Activated CD4-positive, alpha-beta T cell treated with anti-CD3 and anti-CD28 coated beads for 36 hours (primary cell): ENCODE measurements at places on chromosomes 1 and 21. TPM values are rescaled to one million over a fixed set of nuclear protein-coding genes. Genes with fewer than 3 reads are reported as not detected.

- no peak for DNase-seq
Measured at GRCh38 chr1:186518822-186519381, 58.0 kb upstream of the PDC start.

The NBPF6 gene
- not detected for total RNA-seq

- DNase-seq = no peak
Measured at GRCh38 chr21:45827881-45828579, 153.5 kb upstream of the COL6A1 start.

The INKA2 gene
- 0.25 TPM for total RNA-seq

GRCh38 chr1:218284377-218284916 is 646 bp upstream of the RRP15 start:
- DNase-seq = no peak

The OLIG2 gene
- total RNA-seq = not detected

DNA sequence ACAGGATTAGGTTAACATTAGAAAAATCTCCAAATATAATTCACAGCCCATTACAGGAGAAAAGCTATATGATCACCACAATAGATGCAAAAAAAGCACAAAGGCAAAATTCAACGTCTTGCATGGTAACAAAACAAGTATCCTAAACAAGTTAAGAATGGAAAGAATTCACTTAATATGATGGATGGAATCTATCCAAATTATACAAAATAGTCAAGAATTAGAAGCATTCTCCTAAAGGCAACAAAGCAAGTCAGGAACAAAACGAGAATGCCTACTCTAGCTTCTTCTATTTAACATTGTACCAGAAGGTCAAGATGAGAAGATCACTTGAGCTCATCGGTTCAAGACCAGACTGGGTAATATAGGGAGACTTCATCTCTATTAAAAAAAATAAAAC is 442.8 kb downstream of the SETD4 start:
- DNase-seq = no peak

DNA sequence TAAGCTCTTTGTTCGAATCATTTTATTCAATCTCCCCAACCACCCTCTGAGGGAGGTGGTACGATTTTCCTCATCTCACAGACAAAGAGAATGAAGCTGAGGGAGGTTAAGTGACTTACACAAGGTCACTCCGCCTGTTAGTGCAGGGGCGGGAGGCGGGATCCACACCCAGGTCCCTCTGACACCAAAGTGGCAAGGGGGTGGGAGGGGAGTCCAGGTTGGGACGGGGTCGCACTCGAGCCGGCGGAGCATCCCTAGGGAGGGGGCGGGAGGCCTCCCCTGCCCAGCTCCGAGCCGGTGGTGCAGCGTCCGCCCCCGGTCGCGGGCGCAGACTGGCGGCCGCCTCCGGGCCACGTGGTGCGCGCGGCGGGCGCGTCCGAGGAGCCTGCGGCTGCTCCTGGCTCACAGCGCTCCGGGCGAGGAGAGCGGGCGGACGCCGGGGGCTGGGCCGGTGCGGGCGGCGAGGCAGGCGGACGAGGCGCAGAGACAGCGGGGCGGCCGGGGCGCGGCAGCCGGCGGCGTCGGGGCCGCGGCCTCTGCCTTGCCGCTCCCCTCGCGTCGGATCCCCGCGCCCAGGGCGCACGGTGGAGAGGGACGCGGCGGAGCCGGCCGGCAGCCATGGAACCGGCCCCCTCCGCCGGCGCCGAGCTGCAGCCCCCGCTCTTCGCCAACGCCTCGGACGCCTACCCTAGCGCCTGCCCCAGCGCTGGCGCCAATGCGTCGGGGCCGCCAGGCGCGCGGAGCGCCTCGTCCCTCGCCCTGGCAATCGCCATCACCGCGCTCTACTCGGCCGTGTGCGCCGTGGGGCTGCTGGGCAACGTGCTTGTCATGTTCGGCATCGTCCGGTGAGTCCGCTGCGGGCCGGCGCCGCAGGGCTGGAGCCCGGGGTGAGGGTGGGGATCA is at the start of gene OPRD1:
TSS of gene OPRD1 (plus strand) at position 405 of the 903 bp plus-strand sequence. CDS start at position 619, 214 bp downstream.
- peak; percentile 19 for DNase-seq

GRCh38 chr21:34900376-34900775 is 148.7 kb downstream of the RUNX1 start:
- DNase-seq = no peak

DNA sequence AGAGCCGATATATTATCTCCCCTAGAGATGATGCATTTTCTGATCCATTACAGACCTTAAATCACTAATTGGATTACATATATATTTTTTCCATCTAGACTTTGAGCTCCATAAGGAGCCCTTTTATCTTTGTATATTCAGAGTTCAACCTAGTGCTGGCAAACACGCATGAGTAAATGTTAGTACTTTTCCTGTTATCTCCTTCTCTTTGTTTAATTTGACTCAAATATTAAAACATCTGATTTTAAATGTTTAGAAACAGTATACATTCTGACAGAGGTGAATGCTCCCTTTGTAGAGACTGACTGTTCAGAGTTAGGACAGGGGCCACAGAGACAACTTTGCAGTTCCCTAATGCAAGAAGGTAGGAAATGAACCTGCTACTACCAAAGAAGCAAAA is 37.1 kb downstream of the EIF2B3 start:
- DNase-seq = no peak

GRCh38 chr1:200112290-200112689 is 84.8 kb downstream of the NR5A2 start:
- no peak for DNase-seq

- DNase-seq = no peak
Measured at GRCh38 chr1:61926597-61926996, 184.3 kb downstream of the PATJ start.

GRCh38 chr1:70891051-70891843 is 156.4 kb downstream of the PTGER3 start:
- DNase-seq = no peak

- no peak for DNase-seq
Measured at GRCh38 chr1:160744199-160744851, 5.3 kb downstream of the SLAMF7 start.

The RIMKLA gene
- 6.7 TPM for total RNA-seq

DNA sequence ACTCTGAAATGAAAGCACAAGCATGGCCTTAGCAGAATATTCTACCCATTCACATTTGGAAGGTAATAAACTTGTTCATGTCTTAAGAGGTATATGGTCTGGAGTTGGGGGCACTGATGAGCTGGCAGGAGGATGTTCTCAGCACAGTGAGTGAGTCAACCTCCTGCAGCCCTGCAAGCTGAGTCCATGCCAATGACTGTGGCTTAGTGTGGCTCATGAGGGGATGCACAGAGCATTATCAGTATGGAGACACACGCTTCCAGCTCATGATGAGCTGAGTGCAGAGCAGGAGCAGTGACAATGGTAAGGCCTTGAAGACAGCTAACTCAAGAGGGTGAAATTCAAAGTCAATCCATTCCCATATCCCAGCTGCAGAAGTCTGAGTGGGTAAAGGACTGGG is 102.3 kb downstream of the TNFSF18 start:
- peak; percentile 34 for DNase-seq
